ENCODE measurements at places on chromosomes 13 and 19.

DNA sequence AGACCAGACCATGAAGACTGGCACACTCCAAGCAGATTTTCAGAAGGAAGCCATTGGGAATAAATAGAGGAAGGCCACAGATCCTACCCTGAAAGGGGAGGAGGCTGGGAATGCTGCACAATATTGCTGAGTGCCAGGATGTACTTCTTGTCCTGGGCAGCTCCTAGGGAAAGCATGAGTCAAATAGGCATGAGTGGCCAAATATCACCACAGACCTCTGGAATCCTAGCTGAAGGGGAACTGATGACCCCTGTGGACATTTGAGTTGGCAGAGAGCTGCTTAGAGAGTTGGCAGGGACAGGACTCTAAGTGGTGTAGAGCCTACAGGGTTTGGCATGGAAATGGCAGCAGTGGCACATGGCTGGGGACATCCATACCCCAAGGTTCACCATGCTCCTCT is 234.3 kb upstream of the TRPC4 start:
- no peak for DNase-seq

DNA sequence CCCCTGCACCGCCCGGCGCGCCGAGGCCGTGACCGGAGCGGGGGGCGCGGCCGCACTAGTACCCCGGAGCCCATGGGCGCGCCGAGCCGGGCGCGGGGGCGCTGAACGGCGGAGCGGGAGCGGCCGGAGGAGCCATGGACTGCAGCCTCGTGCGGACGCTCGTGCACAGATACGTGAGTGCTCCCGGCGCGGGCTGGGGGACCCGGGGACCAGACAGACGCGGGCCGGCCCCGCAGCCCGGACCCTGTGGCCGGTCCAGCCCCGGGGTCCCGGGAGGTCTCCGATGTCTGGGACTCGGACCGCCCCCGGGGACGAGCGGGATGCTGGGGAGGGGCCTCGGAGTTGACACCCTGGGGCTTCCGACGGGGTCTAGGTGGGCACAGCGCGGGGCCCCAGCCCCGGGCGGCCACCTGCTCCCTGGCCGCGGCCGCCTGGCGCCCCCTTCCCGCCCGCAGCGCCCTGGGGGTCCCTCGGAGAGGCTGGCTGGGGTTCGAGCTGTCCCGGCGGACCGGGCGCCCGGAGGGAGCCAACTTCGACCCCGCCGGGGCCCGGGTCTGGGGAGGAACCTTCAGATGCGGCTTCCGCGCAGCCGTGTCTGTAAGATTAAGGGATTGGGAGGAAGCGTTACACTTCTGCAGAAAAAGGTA is 568 bp downstream of the ATP11A start:
- no peak for DNase-seq

DNA sequence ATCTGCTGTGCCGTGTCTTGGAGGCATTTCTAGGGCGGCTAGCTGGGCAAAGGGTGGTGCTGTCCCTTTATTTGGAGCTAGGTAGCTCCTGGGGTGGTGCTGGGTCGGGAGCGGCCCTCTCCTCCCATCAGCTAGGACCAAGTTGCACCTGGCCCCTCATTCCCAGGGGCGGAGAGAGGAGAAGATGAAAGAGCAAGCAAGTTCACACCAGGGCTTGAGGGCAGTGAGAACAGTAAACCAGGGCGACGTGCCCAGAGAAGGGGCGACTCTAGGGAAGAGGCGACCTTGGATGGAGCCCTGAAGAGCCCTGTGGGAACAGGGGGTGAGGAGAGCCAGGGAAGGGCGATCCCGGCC is 17.0 kb upstream of the KCNN1 start:
- no peak for DNase-seq

- no peak for DNase-seq
Measured at GRCh38 chr13:94195715-94196114, 283.8 kb downstream of the DCT start.

- no peak for DNase-seq
Measured at GRCh38 chr19:51311351-51312257, at the start of gene IGLON5. Gene IGLON5, plus strand, starts transcription at chr19:51311644. Its CDS starts 204 bp downstream, at chr19:51311848.
